Left hindlimb (tissue), 1 donor: ENCODE measurements at places on chromosomes 12 and 14.

GRCh38 chr12:77893918-77894317 is 63.2 kb downstream of the NAV3 start:
- no peak for DNase-seq

- peak; percentile 29 for DNase-seq
These were observed 60.7 kb downstream of the PLCZ1 start for GRCh38 chr12:18676996-18677588.

- DNase-seq = no peak
These were observed 53.0 kb downstream of the ARL6IP4 start for GRCh38 chr12:123033392-123034021.

GRCh38 chr14:105059035-105059924 is 6.0 kb downstream of the GPR132 start:
- DNase-seq = peak; percentile 55

DNA sequence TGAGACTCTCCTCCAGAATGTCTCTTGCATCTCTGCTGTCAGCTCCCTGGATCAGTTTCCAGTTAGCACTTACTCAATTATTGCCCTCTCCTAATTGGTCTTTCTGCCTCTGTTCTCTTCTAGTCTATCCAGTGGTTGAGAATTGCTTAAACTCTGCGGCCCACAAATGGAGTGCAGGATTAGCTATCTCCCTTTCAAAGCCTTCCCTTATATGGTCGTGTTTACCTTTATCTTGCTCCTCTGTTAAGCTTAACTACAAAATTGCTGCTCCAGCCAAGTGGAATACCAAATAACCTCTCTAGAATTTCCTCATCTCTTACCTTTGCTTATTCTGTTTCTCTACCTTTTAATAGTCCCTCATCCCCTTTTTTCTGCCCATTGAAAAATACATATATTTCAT is 132.7 kb downstream of the NRXN3 start:
- no peak for DNase-seq

GRCh38 chr12:85076688-85077430 is 40.7 kb downstream of the LRRIQ1 start:
- DNase-seq = no peak

DNA sequence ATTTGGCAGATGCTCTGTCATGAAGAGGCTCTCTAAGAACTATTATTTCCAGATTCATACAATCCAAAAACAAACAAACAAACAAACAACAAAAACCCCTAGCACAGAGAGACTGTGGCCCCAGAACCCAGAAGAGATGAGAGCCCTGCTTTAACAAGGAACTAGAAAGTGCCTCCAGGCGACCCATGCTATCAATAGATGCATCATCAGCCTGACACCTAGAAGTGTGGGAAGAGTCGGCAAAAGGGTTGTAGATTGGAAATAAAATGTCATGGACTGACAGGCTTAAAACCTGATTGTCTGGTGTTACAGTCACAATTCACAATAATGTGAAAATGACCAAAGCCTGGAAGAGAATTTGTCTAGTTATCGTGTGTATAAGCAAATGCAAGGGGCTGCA is 50.6 kb upstream of the FLRT2 start:
- DNase-seq = no peak

GRCh38 chr12:79873201-79873600 is 61.7 kb downstream of the PPP1R12A start:
- DNase-seq = no peak

DNA sequence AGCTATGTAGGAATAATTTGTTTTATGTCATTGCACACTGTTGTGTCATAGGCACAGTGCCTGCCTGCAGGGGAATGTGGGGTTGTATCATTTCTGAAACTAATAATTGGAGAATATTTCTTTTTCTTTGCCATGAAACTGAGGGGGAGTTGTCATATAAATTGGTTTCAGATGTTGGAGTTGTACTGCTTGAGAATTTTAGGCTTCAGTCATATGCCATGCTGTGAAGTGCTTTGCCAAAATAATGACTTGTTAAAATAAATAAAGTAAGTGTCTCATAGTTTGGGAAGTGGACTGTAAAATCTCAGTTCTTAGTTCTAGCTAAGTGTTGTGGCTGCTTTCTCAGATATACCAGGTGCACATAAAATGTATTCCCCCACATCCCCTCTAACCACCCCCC is 116.8 kb downstream of the DAAM1 start:
- no peak for DNase-seq

DNA sequence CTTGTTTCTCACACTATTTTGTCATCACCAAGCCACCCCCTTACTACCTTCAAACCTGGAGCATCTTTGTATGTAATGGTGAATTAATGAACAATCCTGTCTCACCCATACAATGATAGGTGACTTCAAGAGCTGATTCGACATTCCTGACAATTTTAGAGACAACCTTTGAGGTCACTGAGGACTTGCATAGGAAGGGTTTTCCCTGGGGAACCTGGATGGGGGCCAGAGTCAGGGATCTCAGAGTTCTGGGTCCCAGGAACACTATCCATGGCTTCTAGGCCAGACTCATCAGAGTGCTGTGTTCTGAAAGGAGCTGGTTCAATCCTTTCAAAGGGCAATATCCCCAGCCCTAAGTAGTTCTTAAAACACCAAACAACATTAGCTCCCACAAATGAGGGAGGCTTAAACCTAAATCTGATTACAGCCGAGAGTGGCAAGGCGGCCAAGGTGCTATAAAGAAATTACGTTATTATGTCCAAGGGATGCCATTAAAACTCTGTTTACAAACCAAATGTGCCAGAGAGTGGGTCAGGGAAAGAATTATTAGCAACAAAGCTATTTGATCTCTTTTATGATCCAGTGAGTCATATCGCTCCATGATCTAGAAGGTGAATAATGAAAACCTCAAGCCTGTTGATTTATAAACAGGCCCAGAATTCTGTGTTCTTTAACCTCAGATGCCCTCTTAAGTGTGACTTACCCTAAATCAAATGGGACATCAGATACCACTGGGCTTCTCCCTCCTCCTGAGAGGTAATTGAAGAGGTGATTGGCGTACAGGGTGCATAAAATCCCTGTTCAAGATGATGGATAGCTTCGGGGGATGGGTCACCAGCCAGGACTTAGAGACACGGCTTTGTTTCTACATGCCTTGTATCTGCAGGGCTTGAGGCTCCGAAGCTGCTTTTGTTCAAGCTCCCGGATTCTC is 230.2 kb upstream of the TBX3 start:
- no peak for DNase-seq

- no peak for DNase-seq
These were observed 433.8 kb downstream of the ADAMTS20 start for GRCh38 chr12:43118234-43118633.

GRCh38 chr12:128968668-128969067 is 115.4 kb downstream of the GLT1D1 start:
- DNase-seq = no peak

GRCh38 chr12:14408208-14408607 is 42.7 kb downstream of the ATF7IP start:
- no peak for DNase-seq

- DNase-seq = no peak
These were observed 5.1 kb downstream of the GPRC5D start for GRCh38 chr12:12946686-12947355.

DNA sequence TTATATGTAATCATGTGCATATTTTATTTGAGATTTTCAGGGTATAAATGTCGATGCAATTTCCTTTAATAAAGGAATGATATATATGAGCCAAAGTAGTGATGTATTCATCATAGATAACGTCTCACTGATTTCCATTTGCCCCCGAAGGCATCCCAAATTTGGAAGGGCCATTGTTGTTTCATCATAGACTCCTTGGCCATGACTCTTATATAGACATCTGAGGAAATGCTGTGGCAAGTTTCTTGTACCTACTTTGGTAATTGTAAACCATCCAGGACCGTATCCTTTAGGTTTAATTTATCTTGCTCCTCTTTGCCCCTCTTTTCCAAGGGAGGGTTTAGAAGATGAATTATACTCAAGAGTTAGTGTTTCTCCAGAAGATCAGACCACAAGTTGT is 84.7 kb downstream of the SAMD4A start:
- DNase-seq = no peak

DNA sequence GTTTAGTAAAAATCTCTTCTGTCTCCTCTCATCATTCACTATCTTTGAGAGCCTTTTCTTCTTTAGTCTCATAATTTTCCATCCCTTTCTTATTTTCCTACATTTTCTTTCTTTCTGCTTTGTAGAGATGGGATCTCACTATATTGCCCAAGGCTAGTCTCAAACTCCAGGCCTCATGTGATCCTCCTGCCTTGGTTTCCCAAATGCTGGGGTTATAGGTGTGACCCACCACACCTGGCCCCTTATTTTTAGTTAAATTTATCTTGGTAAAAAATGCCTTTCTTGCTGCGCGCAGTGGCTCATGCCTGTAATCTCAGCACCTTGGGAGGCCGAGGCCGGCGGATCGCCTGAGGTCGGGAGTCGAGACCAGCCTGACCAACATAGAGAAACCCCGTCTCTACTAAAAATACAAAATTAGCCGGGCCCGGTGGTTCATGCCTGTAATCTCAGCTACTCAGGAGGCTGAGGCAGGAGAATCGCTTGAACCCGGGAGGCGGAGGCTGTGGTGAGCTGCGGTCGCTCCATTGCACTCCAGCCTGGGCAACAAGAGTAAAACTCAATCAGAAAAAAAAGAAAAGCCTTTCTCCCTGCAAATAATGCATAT is 996 bp downstream of the SLC2A3 start:
- DNase-seq = no peak

GRCh38 chr12:128840862-128841468 is 12.3 kb upstream of the GLT1D1 start:
- DNase-seq = no peak

DNA sequence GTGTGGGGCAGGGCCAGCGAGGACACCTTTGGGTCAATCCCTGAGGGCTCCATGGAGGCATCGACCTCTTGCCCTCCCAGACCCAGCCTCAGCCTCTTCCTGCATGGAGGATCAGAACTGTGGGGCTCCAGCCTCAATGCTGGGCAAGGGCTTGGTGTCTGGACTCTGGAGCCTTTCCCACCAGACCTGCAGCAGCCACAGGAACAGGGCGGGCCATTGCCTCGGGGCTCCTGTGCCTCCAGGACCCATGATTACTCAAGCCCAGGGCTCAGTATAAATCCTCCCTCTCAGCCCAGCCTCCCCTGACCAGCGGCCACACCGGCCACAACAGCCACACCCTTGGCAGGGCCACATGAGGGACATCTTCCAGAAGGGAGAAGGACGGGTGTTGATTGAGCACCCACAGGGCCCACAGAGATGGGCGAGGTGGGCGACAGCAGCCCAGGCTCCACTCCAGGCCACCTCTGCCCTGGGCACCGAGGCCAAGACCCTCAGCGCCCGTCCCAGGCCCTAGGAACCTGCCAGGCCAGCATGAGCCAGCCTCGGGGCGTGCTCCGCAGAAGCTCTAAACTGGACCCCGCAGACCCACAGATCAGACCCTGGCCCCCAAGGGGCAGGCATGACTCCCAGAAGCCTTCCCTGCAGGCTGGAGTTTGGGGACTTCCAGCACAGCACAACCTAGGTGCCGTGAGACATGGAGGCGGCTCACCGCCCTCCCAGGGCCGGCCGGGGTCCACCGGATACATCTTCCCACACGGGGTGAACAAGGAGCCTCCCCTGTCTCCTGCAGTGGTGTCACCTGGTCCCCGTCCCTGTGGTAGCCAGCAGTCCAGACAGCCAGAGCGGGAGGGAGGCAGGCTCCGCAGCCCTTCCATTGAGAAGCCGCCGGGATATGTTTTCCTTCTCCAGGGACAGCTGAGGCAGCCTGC is 25.1 kb downstream of the NCOR2 start:
- peak; percentile 61 for DNase-seq

DNA sequence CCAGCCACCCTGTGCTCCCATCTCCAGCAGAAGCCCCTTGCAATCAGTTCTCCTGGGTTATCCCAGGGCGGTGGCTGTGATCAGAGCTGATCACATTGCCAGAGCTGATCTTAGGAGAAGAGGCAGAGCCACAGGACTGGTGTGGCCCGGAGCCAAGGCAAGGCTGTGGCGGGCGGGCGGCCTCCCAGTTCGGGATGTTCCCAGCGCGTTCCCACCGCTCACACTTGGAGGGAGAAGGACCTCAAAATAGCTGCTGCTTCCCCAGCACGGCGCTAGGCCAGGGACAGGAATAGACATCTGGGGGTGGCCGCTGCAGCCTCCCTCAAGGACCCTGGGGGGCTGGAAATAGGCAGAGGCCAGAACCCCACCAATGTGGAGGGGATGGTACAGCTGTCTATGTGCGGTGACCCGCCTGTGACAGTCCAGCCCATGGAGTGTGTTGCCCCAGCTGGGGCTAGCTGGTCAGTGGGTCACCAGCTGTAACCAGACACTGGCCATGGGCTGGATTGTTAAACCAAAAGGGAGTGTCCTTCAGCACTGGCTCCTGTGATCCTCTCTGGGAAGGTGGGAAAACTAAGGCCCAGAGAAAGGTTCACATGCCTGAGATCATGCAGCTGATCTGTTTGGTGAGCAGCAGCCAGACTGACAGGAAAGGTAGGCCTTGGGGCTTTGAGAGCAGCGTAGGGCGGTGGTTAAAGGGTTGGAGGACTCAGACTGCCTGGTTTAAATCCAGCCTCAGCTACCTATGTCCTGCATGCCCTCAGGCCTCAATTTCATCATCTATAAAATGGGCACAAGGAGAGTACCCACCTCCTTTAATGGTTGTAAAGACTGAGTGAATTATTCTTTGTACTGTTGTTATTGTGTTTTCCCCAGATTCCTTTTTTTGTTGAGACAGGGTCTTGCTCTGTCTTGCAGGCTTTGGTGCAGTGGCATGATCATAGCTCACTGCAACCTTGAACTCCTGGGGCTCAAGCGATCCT is 8.0 kb upstream of the POP5 start:
- DNase-seq = peak; percentile 72

GRCh38 chr14:44912041-44912869 is 49.5 kb downstream of the KLHL28 start:
- peak; percentile 35 for DNase-seq

- DNase-seq = no peak
These were observed 248.5 kb downstream of the ATP23 start for GRCh38 chr12:58189893-58190292.

DNA sequence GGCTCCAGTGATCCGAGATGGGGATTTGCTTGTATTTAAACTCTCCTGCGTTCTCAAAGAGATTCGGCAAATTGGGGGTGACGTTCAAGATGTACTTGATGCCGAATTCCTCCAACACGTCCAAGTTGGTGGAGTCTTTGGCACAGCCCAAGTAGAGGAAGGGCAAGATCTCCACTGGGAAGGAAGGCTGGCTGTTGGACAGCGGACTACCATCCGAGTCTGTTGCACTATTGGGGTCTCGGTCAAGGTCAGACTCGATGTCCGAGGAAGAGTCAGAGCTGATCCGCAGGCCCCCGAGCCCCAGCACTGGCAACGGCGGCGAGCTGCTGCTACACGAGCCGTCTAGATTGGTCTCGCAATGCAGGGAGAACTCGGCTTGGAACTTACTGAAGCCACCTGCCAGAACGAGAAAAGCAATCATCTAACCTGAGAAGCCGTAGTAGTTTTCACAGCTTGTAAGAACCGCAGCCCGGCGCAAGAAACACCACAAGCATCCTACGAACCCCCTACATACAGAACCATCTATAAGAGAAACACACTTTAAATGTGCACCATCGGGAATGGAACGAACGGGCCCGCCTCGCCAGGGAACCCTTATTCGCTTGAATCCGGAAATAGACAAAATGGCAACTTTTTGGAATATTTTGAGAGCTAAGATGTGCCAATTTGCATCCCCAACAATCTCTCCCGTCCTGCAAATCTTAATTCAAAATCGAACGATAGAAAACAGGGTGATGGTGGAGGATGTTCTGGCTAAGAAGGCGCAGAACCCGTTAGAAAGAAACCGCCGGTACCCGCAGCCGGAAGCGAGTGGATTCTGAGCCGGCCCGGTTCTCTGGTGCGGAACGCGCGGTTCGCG is 1.4 kb downstream of the DUSP6 start:
- DNase-seq = no peak

- no peak for DNase-seq
These were observed 33.2 kb downstream of the DUSP6 start for GRCh38 chr12:89319122-89319521.
